ENCODE measurements at places on chromosomes 3 and 15.

GRCh38 chr3:52068055-52068571 is 11.7 kb upstream of the DUSP7 start:
- no peak for DNase-seq

DNA sequence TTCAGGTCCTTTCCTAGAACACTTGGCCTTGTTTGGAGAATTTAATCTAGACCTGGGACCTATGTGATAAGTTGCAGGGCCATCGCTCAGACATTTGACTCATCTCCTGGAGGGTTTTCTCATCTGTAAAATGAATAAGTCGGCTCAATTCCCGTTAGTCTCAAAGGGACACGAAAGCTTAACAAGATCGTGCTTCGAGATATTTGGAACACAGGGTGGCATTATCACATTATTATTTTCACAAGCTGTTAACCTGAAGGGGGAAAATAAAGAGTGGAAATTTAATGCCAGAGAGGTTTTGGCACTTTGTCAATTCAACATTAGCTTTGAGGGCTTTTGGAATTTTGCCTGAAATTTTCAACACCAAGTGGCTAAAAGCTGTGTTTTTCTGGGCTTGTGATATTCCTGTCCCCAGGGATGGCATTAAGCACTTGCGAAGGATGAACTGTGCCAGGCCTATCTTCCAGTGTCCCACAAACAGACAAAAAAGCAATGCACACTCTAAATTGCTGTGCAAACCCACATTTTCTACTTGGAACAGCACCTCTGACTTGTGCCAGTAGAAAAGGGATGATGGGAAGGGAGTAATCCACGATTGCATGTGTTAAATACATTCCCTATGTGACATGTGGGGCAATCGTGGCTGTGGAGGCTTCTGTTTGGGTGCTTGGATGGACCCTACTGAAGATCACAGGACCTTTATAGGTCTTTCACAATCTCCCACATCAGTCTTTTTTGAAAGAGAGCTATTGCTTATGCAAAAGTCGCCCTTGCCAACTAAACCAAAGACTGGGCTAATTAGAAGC is 478.7 kb downstream of the MFSD1 start:
- no peak for DNase-seq

DNA sequence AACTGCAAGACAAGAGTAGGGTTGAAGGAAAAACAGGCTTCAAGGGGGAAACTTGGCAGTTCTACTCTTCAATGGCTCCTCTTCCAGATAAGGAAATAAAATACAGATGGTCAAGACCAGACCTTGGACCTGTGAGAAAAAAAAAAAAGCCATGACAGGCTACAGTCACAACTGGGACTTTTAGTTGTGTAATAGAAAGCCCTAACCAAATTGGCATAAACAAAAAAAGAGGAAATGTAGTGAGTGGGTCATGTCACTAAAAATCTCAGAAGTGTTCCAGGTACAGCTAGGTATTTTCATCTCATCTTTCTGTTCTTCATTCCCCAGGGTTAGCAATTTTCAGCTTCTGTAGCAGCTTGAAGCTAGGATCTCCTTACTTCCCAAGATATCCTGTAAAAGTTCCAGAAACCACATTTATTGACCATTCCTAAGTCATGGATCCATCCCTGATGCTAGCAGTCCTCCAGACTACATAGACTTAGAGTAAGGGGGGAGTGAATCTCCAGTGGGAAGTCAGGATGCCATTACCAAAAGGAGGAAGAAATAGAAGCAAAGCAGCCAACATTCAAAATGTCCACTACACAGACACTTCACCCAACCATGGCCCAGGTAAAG is 61.0 kb upstream of the CSTA start:
- no peak for DNase-seq

DNA sequence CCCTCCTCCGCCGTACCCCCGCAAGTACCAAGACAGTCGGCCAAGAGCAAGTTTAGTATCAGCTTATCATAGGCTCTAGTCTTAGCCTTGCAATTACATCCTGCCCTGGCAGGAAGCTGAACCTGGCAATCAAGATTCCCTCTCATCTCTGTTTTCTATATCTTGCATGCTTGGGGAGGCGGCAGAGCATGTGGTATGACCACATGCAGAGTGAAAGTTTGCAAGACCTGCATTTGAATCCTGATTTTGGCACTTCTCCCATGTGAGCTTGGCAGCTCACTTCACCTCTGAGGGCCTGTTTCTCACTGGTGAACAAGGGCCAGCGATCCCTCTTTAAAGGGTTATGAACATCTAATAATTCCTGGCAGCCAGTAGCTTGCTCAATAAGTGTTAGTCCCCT is 106.1 kb upstream of the FRMD4B start:
- no peak for DNase-seq

GRCh38 chr15:58457466-58457965 is 25.7 kb downstream of the LIPC start:
- no peak for DNase-seq

GRCh38 chr15:34327906-34328305 is 9.7 kb downstream of the SLC12A6 start:
- DNase-seq, result no peak

DNA sequence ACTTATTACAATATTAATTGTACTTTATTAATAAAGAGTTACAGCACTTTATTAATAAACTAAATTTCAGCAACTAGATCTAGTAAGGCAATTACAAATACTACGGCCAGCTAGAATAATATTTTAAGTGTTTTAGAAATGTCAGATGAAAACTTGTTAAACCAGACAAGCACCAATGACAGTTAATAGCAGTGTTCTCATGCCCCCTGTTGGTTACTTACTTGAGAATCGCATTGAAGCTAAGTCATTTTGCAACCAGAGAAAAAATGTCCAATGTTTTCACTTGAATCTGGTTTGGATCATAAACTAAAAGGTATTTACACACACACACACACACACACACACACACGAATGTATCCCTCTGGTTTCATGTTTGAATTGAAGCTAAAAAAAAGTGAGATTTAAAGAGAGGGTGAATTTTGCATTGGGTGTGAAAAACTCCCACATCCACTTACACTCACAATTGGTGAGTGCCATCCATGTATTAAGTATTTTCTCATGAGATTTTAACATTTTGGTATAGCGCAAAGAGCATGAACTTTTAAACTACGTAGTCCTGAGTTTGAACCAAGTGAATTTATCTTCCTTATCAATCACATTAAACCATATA is 347.7 kb downstream of the ZBBX start:
- no peak for DNase-seq

Measured in activated T-helper 1 cell treated with anti-CD3 and anti-CD28 coated beads, Interleukin-2, amount 50 U/mL, for 16 hours (primary cell).